Femur (tissue), 1 donor: ENCODE measurements at places on chromosomes 6 and 20.

DNA sequence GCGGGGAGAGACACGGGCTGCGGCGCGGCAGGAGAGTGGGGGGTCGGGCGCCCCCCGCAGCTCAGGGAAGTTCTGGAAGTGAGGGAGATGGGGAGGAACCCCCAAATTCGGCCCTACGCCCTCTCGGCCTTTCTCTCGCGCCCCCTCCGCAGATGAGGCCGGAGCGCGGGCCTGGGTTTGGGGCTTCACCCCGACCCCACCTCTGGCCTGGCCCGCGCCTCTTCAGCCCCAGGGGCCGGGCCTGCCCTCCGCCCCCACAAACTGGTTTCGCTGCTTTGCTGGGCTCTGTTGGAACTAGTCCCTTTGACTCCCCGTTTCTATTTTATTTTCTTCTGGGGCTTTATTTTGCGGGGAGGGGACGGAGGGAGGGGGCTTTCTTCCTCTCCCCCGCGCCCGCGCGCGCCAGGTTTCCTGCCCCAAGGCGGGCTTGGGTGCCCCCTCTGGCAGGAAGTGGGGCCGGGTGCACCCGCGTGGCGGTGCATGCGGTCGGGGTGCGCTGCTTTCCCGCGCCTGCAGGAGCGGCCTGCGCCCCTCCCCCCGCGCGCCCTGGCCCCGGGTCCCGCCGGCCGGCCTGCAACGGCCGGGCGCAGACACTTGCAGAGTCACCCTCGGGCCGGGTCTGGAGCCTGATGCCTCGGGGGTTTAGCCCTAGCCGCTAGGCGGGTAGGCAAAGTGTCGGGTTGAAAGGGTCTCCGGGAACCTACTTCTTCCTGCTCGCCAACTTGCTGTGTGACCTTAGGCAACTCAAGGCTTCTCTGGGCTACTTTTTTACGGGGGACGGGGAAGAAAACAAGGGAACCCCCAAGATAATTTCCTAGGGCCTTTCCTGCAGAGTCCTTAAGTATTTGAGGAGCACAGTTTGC is 1.3 kb downstream of the HMGA1 start:
- DNase-seq: peak; percentile 34

- DNase-seq: no peak
Observed at GRCh38 chr6:64602993-64603392, 967.4 kb downstream of the PHF3 start.

DNA sequence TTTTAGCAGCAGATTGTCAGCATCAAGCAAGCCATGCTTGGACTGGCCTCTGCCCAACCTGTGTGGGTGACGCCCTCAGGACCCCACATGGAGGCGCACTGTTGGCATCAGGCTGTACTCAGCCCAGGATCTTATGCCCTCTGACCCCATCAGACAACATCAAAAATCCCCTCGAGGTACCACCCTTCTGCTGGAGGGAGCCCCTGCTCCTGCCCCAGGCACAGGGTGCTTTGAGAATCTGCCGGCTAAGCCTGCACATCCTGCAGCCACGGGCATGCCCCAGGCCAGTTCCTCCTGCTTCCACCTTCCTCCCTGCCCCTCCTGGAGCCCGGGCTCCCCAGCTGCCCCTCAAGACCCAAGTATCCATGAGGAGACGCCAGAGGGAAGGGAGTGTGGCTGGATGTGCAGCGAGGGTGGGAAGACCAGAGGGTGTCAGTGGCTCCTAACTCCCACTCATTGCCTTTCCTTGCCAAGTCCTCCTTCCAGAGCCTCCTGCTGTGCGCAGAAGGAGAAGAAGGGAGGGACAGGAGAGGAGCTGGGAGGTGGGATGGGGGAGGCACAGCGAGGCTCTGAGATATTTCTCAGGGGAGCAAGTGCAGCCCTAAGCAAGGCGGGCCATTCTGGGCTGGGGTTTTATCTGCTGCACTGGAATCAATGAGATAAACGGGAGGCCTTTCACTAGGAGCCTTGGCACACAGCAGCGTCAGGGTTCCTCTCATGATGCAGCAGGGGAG is 77.4 kb upstream of the CST7 start:
- no peak for DNase-seq

- no peak for DNase-seq
Observed at GRCh38 chr20:14717134-14717999, 380.0 kb upstream of the FLRT3 start.

DNA sequence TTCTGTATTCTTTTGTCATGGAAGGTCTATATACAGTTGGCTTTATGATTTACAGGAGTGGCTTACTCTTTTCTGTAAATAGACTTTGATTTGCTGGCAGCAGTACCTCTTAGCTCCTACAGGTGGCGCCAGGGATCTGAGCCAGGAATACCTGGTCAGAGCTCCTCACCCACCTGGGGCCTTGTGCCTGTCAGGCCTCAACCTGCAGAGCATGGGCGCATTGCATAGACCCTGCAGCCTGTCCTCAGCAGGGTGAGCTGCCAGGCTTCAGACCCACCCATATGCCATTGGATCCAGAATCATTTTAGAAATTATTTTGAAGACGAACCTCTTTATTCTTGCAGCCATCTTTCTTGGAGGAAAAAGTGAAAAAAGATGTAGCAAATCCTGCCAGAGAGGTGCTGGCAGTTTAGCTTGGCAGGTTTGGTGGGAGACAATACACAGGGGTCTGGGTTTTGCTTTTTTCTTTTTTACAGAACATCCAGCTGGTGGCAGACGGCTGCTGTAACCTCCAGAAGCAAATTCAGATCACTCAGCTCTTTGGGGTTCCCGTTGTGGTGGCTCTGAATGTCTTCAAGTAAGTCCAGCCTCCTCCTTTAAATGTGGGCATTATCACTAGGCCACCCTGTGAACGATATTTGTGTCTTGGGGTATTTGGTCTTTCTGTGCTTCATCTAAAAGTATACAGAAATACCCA is 149.1 kb downstream of the MTHFD1L start:
- DNase-seq: peak; percentile 79

- DNase-seq: no peak
Observed at GRCh38 chr6:37655666-37656065, 42.0 kb downstream of the MDGA1 start.

DNA sequence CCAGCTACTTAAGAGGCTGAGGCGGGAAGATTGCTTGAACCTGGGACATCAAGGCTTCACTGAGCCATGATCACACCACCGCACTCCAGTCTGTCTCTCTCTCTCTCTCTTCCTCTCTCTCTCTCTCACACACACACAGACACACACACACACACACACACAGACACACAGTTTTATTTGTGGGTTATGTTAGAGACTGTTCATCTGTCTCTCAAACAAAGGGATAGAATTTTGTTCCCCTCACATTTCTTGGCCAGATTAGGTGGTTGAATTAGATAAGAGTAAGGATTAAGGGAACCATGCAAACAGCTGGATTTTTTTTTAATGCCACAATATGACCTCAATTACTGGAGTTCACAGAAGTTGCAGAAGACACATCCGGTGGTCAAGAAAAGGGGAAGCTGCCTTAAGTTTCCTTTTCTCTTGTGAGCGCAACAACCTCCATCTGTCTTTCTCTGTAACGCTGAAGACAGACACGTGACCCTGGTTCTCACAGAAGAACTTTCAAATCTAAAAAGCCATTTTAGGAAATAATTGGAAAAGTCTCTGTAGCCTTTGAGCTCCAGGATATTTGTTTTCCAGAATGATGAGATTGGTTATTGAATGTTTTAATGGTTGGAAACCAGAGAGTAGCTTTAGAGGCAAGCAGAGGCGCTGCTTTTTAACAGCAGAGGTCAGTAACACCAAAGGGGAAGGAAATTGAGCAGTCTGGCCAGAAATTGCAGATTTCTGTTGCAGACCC is 32.9 kb upstream of the LGSN start:
- DNase-seq: peak; percentile 34

- DNase-seq: peak; percentile 24
Observed at GRCh38 chr20:63518351-63518861, 2.2 kb upstream of the PPDPF start.

GRCh38 chr6:1055015-1055921 is 256.6 kb upstream of the FOXQ1 start:
- DNase-seq: no peak

- peak; percentile 35 for DNase-seq
Observed at GRCh38 chr20:52975029-52975732, 3.0 kb downstream of the TSHZ2 start.

DNA sequence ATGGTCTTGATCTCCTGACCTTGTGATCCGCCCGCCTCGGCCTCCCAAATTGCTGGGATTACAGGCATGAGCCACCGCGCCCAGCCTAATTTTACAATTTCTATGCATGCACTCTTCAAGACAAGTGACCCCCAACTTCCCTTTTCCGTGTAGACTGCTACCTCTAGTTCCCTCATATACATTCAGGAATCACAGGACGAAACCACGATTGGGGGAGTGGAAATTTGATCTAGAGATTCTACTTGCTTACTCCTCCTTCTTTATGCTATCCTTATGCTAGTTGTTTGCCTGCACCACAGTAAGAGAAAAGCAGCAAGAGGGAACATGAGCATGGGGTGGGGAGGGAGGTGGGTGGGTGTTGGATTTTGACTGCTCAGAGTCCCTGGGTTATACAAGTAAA is 34.9 kb downstream of the OSTM1 start:
- no peak for DNase-seq

- DNase-seq: no peak
Observed at GRCh38 chr6:43144879-43145278, 26.2 kb upstream of the SRF start.

GRCh38 chr6:128005009-128005408 is 104.2 kb upstream of the THEMIS start:
- no peak for DNase-seq

DNA sequence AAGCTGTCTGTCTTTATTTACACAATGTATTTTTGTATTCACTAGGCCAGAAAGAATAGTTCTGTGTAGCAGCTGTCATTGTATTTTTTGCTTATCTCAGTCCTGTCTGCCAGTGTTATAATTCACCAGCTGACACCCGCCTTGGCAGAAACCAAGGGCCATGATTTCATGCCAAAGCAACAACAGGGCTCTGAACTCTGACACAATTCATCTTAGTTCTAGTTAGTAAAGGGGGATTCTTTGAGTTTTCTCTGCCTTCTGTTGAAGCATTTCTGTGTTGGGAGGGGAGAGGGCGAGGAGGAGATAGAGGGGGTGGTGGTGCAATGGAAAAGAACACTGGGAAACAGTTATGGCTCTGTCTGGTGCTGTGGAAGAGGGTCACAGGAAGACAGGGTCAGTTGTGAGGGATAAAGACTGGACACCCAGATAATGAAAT is 684.6 kb upstream of the MARCKS start:
- peak; percentile 71 for DNase-seq

DNA sequence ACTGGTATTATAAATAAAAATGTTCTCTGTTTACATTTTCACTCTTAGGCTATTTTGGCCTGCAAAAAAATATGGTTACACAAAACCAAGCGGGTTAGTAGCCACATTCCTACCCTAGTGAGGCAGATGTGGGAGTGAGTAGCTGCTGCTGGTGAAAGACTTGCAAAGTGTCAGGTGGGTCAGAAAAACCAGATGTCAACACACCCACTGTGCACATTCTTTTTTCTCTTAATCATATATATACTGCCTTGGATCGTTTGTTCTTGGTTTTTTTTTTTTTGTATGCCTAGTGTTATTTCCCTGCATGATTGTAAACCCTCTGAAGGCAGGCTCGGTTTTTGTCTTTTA is 68.0 kb upstream of the TFB1M start:
- no peak for DNase-seq

GRCh38 chr6:157806131-157806855 is 16.8 kb upstream of the SNX9 start:
- DNase-seq: no peak

DNA sequence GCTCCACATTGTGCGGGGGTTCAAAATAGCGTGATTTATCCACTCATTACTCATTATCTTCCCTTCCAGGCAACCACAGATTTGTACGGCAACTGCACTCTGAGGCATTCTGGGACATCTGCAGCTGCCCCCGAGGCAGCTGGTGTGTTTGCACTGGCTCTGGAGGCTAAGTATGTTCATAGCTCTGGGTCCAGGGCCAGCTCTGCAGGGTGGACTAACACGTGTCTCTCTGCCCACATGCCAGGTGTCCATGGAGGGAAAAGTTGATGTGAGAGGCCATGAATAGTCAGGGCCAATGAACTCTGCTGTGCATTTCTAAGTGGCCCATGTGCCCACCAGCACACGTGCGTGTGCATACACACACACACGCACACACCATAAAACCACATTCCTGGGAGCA is 74.9 kb downstream of the BFSP1 start:
- peak; percentile 52 for DNase-seq

- no peak for DNase-seq
Observed at GRCh38 chr6:72560721-72561593, 60.9 kb upstream of the KCNQ5 start.

DNA sequence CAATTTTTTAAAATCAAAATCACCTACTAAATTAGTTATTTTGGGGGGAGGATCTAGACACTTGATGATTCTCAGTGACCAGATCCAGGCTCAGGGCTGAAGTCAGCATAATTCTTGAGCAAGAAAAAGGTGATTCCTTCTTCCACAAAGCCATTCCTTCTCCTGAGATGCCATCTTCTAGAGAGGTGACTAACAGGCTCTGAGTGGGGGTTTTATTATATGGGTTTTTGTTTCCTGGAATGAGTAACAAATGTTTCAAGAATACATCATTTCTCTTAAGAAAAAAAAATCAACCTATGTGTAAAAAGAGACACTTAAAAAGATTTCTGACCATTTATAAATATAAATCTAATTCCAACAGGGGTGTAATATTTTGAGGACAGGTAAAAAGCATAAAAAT is 154.3 kb downstream of the NFATC2 start:
- no peak for DNase-seq

DNA sequence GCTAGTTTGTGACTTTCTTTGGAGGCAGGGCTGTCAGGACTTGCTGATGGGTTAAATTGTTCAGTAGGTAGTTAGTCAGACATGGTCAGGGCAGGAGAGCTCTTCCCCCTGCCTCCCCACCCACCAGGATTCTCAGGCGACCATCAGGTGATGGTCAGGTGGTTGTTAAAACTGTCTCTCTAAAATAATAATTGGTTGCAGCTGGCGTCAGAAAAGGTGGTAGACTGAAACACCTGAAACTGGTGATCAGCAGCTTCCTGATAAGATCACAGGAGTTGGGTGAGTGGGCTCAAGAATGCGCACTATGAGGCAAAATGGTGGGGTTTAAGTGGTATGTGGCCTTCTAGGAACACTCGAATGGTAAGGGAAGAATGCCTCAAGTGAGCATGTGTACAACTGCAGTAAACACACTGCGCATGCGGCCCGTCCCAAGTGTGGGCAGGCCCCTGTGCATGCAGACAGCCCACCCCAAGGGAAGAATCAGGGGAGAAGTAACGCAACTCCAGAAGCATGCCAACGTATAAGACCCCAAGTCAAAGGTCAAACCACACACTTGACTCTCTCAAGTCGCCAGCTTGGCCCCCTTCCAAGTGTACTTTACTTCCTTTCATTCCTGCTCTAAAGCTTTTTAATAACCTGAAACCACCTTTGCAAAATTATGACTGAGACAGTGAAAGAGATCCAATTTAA is 7.9 kb upstream of the BLCAP start:
- peak; percentile 11 for DNase-seq
